Cerebellum (tissue), 4 donors: ENCODE measurements at places on chromosomes 4 and X. TPM values are rescaled to one million over a fixed set of nuclear protein-coding genes. Genes with fewer than 3 reads are reported as not detected.

GRCh38 chr4:143254491-143255226 lies 69.9 kb downstream of the USP38 start:
- DNase-seq, result no peak

- DNase-seq, result no peak
These were observed 12.5 kb upstream of the CRLF2 start for GRCh38 chrX:1224954-1225353.

GRCh38 chrX:637660-638481 lies 7.3 kb downstream of the SHOX start:
- DNase-seq, result no peak

- DNase-seq, result no peak
These were observed 4.0 kb downstream of the C4orf46 start for GRCh38 chr4:158667651-158668198.

DNA sequence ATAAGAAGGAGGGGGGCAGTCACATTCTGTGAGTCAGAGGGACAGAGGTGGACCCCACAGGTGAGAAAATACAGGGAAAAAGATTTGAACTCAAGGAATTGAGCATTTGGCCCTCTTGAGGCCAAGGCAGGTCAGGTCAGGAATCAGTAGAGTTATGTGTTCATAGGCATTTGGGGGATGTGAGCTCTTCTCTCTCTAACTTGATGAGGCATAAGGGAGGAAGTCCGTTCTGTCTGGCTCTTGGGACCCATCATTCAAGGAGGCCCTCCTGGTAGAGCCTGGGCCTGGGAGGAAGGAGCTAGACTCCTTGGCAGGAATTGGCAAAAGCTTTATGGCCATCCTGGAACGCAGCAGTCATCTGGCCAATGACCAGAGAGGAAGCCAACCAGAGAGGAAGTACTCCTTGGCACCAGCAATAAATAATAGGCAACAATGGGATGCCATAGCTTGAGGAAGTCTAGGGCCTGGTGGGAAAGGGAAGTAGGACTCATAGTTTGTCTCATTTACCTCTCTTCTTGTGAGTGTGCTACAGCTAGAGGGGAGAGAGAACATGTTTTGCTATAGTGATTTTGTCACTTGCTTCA lies 53.0 kb downstream of the MSN start:
- no peak for DNase-seq

- no peak for DNase-seq
These were observed 12.4 kb upstream of the TDO2 start for GRCh38 chr4:155891058-155891457.

- DNase-seq, result no peak
These were observed 111.0 kb downstream of the FRYL start for GRCh38 chr4:48669086-48669485.

- no peak for DNase-seq
These were observed 663.0 kb upstream of the AGA start for GRCh38 chr4:178105242-178105641.

- DNase-seq, result no peak
These were observed 58.6 kb upstream of the P2RY10 start for GRCh38 chrX:78886550-78886949.

- DNase-seq, result no peak
These were observed 426.2 kb downstream of the PCDH7 start for GRCh38 chr4:31146366-31146765.

GRCh38 chrX:132855780-132856341 lies 102.6 kb downstream of the HS6ST2 start:
- DNase-seq, result no peak

DNA sequence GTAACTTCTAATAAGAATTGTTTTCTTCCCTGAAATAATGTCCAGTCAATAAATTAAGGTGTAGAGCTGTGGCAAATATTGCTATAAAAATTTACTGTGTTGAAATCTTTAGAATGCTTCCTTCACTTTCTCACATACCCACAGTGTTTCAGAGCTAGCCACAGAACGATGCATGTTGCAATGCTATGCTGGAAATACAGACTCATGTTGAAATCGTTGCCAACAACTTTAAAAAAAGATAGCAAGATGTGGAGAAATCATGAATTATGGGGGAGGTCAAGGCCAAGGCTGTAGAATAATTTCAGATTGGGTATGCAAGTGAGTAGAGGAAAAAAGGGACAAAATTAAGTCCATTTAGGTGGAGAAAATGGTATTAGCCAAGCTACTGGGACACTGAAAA lies 204.8 kb downstream of the VEGFC start:
- DNase-seq, result no peak

- no peak for DNase-seq
These were observed 21.1 kb downstream of the RNF212 start for GRCh38 chr4:1092026-1092982.

DNA sequence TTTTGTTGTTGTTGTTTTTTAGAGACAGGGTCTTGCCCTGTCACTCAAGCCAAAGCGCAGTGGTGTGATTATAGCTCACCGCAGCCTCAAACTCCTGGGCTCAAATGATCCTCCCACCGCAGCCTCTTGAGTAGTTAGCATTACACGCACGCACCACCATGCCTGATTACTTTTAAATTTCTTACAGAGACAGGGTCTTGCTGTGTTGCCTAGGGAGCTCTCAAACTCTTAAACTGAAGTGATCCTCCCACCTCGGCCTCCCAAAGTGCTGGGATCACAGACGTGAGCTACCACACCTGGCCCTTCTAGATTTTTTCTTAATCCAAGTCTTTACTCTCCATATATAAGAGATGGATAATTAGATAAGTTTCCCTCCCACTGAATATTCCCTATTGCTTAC lies 29.2 kb downstream of the FNIP2 start:
- no peak for DNase-seq

- DNase-seq, result no peak
These were observed 9.6 kb upstream of the EXOSC9 start for GRCh38 chr4:121791481-121791880.

DNA sequence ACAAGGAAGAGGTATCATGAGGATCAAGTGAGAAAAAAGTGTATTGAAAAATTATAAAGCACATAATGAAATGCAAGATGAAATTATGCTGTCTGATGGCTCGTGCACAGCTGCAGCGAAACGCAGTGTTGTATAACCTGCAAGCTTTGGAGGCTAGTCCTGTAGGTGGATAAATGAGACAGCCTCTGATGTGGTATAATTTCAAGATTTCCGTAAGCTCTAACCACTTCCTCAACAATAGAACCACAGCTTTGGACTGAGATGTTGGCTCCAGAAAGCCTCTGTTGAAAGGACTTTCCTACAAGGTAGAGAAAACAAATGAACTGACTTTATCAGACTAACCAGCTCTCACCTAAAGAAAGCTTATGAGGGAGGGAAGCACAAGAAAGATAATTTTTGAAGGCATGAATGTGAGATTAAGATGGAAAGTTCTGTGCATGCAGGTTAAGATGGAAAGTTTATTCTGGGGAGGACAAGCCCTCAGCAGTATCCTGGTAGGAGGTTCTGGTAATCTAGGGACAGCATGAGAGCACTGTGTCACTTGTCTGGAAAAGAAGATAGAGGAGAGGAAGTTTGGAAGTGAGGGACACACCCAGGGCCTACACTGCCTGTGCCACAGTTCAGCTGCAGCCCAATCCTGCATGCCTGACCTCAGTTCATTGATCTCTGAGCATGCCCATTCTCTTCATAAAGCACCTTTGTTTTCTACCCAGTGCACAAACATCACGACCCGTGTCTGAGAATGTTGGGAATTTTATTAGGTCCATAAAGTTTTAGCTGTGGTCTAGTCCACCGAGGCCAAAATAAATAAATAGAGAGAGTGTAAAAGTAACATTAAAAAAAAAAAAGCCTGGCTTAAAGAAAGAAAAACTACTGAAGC lies 161.5 kb upstream of the SFRP2 start:
- no peak for DNase-seq

GRCh38 chrX:39144956-39145355 lies 343.7 kb downstream of the MID1IP1 start:
- no peak for DNase-seq

DNA sequence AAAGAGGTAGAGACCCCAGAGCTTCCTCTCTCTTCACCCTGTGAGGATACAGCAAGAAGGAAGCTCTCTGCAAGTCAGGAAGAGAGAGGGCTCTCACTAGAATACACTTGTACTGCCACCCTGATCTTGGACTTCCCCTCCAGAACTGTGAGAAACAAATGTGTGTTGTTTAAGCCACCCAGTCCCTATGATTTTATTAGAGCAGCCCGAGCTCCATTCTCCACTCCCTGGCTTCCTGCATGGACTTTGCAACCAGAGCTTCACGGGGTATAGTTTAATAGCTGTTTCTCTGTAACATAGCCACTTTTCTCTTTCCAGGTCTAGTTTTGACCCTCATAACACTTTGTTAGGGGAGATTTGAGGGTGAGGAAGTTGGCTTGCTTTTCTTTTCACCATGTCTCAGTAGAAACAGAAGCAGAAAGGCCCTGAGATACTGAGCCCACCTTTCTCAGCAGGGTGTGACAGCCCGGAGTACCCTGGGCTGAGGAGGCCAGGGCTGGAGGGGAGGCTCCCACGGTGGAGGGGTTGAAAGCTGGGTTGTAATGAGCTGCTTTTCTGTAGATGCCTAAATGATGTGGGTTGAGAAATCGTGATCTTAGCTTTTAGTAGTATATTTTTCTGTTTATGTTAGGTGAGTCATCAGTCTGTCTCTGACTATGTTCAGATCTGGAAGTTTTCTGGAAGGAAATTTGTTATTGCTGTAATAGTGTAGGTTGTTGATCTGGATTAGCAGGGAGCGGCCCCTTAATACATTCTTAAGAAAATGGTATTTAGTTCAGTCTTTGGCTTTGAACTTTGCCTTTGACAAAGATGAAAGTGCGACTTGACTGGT lies 118.6 kb downstream of the PTTG2 start:
- no peak for DNase-seq

DNA sequence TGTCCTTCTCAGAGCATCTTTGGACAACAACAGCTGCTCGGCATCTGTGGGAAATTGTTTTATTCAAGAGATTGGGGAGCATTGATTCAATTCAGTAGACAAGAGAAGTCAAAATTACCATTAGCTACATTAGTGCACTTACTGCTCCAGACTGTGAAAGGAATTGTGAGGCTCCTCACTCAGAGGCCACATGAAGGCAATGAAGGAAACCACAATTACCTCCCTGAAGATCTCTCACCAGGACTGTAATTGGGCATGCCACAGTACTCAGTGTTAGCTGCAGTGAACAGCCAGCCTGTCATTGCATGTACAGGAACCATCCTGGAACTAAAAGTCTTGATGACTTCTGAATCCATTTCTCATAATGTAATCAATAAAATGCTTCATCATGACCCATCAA lies 144.8 kb downstream of the PPA2 start:
- no peak for DNase-seq

- DNase-seq, result no peak
These were observed 23.8 kb downstream of the CNOT6L start for GRCh38 chr4:77795326-77795725.

DNA sequence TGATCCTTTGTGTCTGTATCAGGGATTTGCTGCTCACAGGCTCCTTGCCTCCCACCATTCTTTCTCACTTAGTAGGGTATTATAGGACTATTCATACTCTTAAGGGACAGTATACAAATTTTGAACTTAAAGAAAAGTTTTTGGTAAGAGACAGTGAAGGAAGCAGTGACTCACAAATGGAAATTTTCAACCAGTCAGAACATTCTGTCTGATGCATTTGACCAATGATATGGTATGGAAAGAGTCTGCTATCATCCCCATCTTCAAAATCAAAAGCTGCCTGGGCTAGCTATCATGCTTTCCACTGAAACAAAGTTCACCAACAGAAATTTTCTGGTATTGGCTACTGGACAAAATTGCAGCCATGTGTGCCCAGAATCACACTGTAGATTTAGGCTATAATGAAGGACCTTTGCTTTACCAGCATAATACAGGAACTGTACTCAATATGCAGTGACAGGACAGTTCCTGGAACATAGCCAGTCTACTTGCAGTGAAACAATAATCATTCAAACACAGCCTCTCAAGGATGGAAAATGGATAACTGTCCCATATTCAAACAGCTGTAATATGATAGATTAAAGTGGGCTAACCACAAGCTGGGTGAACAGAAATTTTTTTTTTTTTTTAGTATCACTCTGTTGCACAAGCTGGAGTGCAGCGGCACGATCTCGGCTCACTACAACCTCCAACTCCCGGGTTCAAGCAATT lies 109.0 kb upstream of the ACSL4 start:
- no peak for DNase-seq

- no peak for DNase-seq
These were observed 6.4 kb downstream of the CXCL3 start for GRCh38 chr4:74032064-74032463.

- no peak for DNase-seq
These were observed 6.4 kb upstream of the FRMPD3 start for GRCh38 chrX:107442914-107443527.

- no peak for DNase-seq
These were observed 33.5 kb upstream of the SCRG1 start for GRCh38 chr4:173432430-173432829.

DNA sequence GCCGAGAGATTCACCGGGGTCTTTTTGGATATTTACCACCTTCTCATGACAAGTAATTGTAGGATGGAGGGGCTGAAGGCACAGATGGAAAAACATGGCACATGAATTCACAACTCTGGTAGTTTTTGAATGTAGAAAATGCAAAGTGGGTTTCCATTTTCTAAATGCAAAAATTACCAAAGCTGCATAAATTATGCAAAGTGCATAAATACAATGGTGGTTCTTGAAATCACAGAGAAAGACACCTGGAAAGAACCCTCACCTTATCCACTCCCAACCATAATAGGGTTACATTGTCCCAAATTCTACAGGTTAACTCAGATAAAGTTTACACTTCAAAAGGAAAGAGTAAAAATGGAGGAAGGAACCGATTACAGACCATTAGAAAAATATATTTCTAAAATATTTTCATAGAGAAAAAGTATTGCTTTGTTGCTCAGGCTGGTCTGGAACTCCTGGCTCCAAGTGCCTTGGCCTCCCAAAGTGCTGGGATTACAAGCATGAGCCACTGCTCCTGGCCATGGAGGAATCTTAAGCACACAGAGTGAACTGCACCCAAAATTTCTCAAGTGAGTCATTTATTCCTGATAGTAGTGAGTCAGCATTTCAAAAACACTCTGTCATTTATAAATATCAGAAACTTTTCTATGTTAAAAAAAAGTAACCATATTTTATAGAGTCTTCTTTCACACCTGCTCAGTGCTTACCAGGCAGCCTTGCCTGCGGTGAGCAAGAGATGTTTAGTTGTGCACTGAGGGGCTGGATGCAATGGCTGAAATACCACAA lies 101.4 kb downstream of the FIP1L1 start:
- no peak for DNase-seq

The SMIM31 gene
- not detected for total RNA-seq

The PCDH10 gene
- total RNA-seq, result 29.9 TPM

The GYPA gene
- total RNA-seq, result 2.8 TPM

The FRMPD3 gene
- 10.5 TPM for total RNA-seq

The JAKMIP1 gene
- total RNA-seq, result 10.7 TPM

The SPANXN2 gene
- total RNA-seq, result not detected

The UCP1 gene
- not detected for total RNA-seq
